ENCODE measurements at places on chromosomes 13 and 19. TPM values are rescaled to one million over a fixed set of nuclear protein-coding genes. Genes with fewer than 3 reads are reported as not detected.

EXOC3L2 gene
- not detected for total RNA-seq

GRCh38 chr13:30584051-30584731 lies 33.5 kb upstream of the USPL1 start:
- no peaks in the 10 kb centered on the region for H3K36me3 ChIP-seq
- H3K27me3 ChIP-seq, result no peaks in the 10 kb centered on the region
- DNase-seq, result no peak
- H3K4me1 ChIP-seq, result no peaks in the 10 kb centered on the region
- no peak overlapping the region for H3K27ac ChIP-seq

- no peaks in the 10 kb centered on the region for H3K27me3 ChIP-seq
- no peak overlapping the region for H3K4me3 ChIP-seq
- no peak for DNase-seq
Measured at GRCh38 chr19:4081441-4082129, 14.9 kb upstream of the ZBTB7A start.

C19orf85 gene
- not detected for total RNA-seq

DNA sequence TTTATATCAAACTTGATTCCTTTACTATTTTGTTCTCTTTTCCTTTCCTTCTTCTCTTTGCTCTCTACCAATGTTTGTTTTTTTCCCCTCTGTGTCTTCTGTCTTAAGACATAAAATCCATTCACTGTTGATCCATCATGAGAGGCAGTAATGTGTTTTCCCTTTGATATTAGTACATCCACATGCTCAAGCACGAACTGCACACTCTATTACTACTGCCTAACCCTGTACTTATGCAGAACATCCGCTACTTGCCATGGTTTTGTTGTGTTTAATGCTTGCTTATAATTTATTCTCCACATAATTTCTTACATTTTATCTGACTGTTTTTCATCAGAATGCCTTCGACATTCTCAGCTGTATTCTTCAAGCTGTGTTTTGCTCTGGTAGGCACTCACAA lies 159.0 kb upstream of the PCDH9 start:
- DNase-seq, result no peak
- no peak overlapping the region for H3K4me3 ChIP-seq
- H3K4me1 ChIP-seq, result no peaks in the 10 kb centered on the region
- no peaks in the 10 kb centered on the region for H3K27me3 ChIP-seq
- no peaks in the 10 kb centered on the region for H3K36me3 ChIP-seq

ATP8B3 gene
- total RNA-seq, result 2.5 TPM

AXL gene
- 0.42 TPM for total RNA-seq

GTF3A gene
- 129 TPM for total RNA-seq

COX7A1 gene
- total RNA-seq, result not detected

DNA sequence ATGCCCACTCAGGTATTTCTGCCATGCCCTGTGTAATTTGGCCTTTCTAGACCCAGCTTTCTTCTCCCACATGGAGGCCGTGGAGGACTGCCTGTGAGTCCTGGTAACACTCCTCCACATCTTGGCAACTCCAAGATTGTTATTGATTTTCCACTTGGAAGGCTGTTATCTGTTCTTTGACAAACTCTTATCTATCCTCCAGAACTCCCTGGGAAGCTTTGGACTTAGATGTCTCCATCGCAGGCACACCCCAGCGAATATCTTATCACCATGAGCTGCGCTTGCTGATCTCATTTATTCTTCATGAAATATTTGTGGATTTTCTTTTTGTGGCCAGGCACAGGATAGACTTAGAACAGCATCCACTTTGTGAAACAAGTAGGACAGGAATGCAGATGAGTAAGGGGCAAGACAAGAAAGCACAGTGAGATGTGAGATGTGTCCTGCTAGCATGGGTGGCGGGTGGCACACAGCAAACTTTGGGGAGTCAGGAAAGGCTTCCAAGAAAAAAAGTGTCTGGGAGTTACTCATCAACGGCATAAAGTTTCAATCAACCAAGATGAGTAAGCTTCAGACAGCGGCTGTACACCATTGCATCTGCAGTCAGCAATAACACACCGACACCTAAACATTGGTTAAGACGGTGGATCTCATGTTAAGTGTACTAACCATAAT lies 84.5 kb upstream of the IRS2 start:
- no peaks in the 10 kb centered on the region for H3K36me3 ChIP-seq
- H3K4me3 ChIP-seq, result no peak overlapping the region
- H3K27me3 ChIP-seq, result peaks cover 9% of the 10 kb centered on the region
- no peak overlapping the region for H3K27ac ChIP-seq

MEIS3 gene
- total RNA-seq, result not detected

ZNF813 gene
- 2.0 TPM for total RNA-seq

DNA sequence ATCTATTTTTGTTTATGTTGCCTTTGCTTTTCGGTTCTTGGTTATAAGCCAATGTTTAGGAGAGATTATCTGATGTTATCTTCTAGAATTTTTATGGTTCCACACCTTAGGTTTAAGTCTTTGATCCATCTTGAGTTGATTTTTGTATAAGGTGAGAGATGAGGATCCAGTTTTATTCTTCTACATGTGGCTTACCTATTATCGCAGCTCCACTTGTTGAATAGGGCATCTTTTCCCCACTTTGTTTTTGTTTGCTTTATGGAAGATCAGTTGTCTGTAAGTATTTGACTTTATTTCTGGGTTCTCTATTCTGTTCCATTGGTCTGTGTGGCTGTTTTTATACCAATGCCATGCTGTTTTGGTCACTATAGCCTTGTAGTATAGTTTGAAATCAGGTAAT lies 927.0 kb downstream of the UQCRFS1 start:
- no peaks in the 10 kb centered on the region for H3K36me3 ChIP-seq
- no peaks in the 10 kb centered on the region for H3K4me1 ChIP-seq
- no peak overlapping the region for H3K27ac ChIP-seq
- no peak overlapping the region for H3K4me3 ChIP-seq
- no peaks in the 10 kb centered on the region for H3K27me3 ChIP-seq

- no peak for DNase-seq
- H3K36me3 ChIP-seq, result no peaks in the 10 kb centered on the region
- H3K27me3 ChIP-seq, result peaks cover 34% of the 10 kb centered on the region
- no peaks in the 10 kb centered on the region for H3K4me1 ChIP-seq
- no peak overlapping the region for H3K27ac ChIP-seq
Measured at GRCh38 chr13:106348075-106348840, 187.2 kb downstream of the EFNB2 start.

DNA sequence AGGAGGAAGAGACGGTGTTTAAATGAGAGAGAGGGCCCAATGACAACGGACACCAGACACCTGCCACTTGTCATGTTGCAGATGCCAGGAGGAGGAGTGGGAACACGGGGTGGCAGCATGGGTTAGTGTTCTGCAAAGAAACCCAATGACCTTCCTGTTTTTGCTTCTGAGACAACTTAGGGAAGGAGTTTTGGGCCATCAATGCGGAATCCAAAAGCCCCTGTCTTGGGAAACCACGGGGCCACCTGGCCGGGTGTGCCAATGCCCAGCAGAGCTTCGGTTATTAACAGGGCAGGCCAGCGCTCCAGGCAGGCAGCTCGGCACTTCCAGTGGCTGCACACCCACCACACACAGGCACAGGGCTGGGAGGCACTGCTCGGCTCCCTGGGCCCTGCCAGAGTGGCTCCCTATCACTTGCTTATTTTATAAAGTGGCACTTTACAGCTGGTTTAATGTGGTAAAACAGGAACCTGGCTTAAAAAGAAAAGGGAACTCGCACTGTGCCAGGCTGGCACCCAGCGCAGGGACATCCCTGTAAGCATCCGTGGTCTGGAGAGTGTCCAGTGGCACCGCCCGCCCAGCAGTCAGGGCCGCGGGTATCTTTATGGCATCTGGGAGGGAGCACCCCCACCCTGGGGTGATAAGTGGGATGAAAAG lies 19.1 kb downstream of the ELL start:
- no peaks in the 10 kb centered on the region for H3K36me3 ChIP-seq
- no peak for DNase-seq
- no peak overlapping the region for H3K4me3 ChIP-seq

- no peaks in the 10 kb centered on the region for H3K4me1 ChIP-seq
- no peak overlapping the region for H3K27ac ChIP-seq
- H3K4me3 ChIP-seq, result no peak overlapping the region
- H3K36me3 ChIP-seq, result no peaks in the 10 kb centered on the region
- no peaks in the 10 kb centered on the region for H3K27me3 ChIP-seq
- DNase-seq, result no peak
Measured at GRCh38 chr19:55812449-55812848, 19.4 kb downstream of the NLRP11 start.

- no peak for DNase-seq
- no peak overlapping the region for H3K4me3 ChIP-seq
- no peak overlapping the region for H3K27ac ChIP-seq
- peaks cover 10% of the 10 kb centered on the region for H3K27me3 ChIP-seq
Measured at GRCh38 chr19:50896591-50897190, 14.5 kb downstream of the KLK4 start.

ICAM5 gene
- total RNA-seq, result not detected
